ENCODE measurements at places on chromosomes 11 and 22.

GRCh38 chr22:24948356-24949202, 2.1 kb upstream of the LHFPL7 start:
- DNase-seq, result no peak
- peaks cover 2% of the 10 kb centered on the region for H3K4me1 ChIP-seq
- H3K36me3 ChIP-seq, result no peaks in the 10 kb centered on the region
- H3K27me3 ChIP-seq, result peaks cover 3% of the 10 kb centered on the region

DNA sequence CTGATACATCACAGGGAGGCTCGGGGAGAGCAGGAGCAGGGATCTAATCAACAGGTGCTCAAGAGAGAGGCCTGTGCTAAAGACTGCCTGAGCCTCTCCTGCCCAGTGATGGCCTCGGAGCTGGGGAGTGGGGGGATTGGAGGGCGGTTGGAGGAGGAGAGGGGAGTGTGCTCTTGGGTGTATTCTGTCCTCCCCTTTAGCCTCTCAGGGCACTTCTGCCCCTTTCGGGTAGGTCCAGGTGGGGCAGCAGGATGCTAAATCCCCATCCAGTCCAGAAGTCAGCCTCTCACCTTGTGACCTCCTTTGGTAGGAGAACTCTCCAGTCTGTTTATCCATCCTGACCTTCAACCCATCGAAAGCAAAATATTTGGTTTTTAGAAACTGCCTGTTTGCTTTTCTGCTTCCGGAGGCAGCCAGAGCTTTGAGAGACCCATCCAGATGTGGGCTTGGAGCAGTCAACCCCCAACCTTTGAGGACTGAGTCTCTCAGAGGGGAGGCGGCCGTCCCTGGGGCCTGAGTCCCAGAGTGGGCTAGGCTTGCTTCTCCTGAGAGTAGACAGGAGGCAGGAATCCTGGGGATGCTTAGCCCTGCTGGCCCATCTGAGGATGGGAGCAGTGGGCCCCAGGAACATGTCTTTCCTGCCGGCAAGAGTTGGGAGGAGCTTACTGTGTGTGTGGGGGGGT, 105.2 kb upstream of the SYT13 start:
- H3K4me3 ChIP-seq, result no peak overlapping the region
- DNase-seq, result no peak
- no peak overlapping the region for H3K27ac ChIP-seq
- no peaks in the 10 kb centered on the region for H3K36me3 ChIP-seq
- H3K27me3 ChIP-seq, result no peaks in the 10 kb centered on the region

GRCh38 chr11:106644824-106645223, 373.5 kb downstream of the GUCY1A2 start:
- no peak overlapping the region for H3K27ac ChIP-seq
- H3K27me3 ChIP-seq, result no peaks in the 10 kb centered on the region
- H3K4me3 ChIP-seq, result no peak overlapping the region

- H3K4me1 ChIP-seq, result peaks cover 15% of the 10 kb centered on the region
- no peaks in the 10 kb centered on the region for H3K27me3 ChIP-seq
- H3K27ac ChIP-seq, result peak overlapping the region; percentile 99
- no peaks in the 10 kb centered on the region for H3K36me3 ChIP-seq
- DNase-seq, result no peak
- H3K4me3 ChIP-seq, result peak overlapping the region; percentile 95
These were observed 822 bp upstream of the COMT start for GRCh38 chr22:19940536-19941364.

DNA sequence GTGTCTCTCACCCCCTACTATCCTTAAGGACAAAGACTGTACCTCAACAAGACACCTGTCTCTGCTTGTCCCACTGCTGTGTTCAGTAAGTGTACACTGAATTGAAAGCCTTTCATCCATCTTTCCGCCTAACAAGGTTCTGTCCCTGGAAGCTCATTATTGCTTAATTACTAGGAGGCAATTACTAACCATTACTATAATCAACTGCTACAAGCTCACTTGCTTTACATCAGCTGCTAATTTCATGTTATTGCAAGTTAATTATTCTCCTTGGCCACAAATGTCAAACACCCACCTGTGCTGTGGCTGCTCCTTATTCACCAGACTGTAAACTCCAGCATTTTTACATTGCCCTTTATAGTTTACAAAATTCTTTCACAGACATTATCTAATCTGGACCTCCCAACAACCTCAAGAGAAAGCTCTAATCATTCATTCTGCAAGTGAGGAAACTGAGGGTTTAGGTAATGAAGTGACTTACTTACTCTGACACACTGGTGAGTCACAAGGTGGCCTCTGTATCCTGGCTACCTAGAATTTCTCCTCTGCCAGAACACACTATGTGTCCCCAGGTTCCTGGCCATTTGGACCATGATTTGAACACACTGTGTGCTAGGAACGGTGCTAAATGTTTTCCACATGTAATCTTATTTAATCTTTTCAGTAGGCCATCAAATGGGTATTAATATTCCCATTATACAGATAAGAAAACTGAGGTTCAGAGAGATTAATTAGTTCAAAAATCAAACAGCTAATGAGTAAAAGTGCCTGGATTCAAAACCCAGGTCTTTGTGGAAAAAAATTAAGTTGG, 66.7 kb downstream of the RAB30 start:
- DNase-seq, result peak; percentile 54
- H3K4me3 ChIP-seq, result no peak overlapping the region
- no peaks in the 10 kb centered on the region for H3K36me3 ChIP-seq
- H3K4me1 ChIP-seq, result peaks cover 10% of the 10 kb centered on the region

DNA sequence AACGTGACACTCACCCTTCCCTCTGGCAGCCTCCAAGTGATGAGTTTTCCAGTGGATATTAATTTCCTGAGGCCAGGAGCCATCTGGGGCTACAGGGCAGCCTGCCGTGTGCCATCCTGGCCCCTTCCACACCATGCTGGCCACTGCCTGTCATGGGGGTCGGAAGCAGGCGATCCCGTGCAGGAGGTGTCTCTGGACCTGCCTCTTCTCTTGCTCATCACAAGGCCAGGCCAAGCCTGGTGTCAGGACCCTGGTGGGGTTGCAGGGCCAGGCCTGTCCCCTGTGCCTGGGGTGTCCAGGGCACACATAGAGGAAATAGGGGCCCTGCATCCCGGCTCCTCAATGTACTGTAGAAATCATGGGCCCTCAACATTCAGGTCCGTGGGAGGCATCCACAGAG, 3.6 kb downstream of the KRTAP5-3 start:
- no peak overlapping the region for H3K4me3 ChIP-seq
- DNase-seq, result no peak
- no peaks in the 10 kb centered on the region for H3K27me3 ChIP-seq
- no peak overlapping the region for H3K27ac ChIP-seq
- H3K4me1 ChIP-seq, result no peaks in the 10 kb centered on the region

DNA sequence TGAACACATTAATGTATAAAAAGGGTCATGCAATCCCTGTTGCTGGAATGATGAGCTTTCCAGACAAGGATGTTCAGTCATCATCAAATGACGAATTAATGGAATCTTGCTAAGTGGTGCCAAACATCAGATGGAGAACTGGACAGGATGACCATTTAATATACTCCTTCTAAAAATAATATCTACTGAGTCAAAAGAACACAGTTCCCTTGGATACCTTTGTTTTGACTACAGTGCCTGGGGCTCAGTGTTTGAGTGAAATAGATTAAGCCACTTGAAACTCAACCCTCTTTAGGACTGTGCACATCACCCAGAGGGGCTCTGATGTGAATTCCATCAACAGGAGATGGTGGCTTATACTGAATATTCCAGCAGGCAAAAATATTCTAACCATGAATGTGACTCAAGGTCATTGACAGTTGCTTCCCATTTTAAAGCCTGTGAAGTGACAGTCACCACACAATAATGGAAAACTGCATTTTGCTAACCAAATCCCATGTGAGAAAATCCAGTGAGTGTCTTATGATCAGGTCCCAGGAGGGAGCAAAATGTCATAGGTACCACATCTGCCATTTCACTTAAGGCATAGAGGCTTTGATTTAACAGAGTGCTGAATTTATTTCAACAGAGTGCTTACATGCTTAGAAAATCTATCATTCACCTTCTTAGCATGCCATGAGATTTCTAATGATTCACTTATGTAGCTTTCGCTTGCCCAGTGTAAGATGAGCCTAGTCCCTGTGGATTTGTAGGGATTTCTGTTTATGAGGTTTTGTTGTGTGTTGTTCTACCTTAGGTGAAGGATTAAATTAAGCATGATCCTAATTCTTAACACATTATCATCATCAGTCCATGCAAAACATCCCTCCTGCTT, 41.3 kb upstream of the SLN start:
- no peaks in the 10 kb centered on the region for H3K36me3 ChIP-seq
- no peaks in the 10 kb centered on the region for H3K4me1 ChIP-seq
- no peak for DNase-seq

GRCh38 chr22:46528121-46528610, 9.3 kb downstream of the CELSR1 start:
- H3K27me3 ChIP-seq, result no peaks in the 10 kb centered on the region
- no peak overlapping the region for H3K4me3 ChIP-seq
- H3K36me3 ChIP-seq, result no peaks in the 10 kb centered on the region
- peak; percentile 91 for DNase-seq
- H3K4me1 ChIP-seq, result no peaks in the 10 kb centered on the region

GRCh38 chr11:12287009-12287373, 90.4 kb upstream of the PARVA start:
- no peaks in the 10 kb centered on the region for H3K36me3 ChIP-seq
- no peaks in the 10 kb centered on the region for H3K27me3 ChIP-seq
- peaks cover 50% of the 10 kb centered on the region for H3K4me1 ChIP-seq
- H3K4me3 ChIP-seq, result peak overlapping the region; percentile 30
- DNase-seq, result peak; percentile 94

DNA sequence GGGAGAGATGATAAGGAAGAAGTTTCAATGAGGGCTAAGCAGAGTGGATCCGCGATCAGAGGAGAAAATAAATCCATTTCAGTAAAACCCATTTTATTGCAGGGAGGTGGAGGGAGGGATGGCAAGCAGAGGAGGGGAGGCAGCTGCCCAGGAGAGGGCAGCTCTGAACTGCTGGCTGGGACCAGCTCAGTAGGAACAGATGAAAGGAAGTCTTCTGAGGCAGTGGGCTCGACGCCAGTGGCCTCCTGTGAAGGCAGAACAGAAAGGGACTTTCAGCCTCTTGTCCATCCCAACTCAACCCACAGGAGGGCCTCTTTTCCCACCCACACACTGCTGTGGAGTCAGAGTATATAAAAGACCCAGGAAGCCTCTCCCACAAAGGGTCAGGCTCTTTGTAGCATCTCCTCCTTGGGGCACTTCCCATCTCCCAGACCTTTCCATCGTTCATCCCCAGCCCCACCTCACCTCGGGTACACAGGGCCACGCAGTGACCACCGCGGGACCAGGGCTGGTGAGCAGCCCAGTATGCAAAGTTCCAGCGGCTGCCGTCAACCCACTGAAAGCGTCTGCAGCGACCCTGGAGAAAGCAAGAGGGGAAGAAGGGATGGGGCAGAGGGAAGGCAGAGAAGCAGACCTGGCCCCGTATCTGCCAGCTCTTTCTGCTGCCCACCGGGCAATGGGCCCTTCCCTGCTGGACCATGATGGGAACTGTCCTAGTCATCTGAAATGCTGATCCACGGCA, 3.0 kb downstream of the PRG2 start:
- H3K4me1 ChIP-seq, result no peaks in the 10 kb centered on the region
- DNase-seq, result peak; percentile 11
- peaks cover 16% of the 10 kb centered on the region for H3K27me3 ChIP-seq
- H3K4me3 ChIP-seq, result no peak overlapping the region
- no peaks in the 10 kb centered on the region for H3K36me3 ChIP-seq
- H3K27ac ChIP-seq, result no peak overlapping the region

- H3K27ac ChIP-seq, result no peak overlapping the region
- H3K4me1 ChIP-seq, result no peaks in the 10 kb centered on the region
- H3K4me3 ChIP-seq, result no peak overlapping the region
These were observed 17.8 kb downstream of the CHORDC1 start for GRCh38 chr11:90204832-90205646.

DNA sequence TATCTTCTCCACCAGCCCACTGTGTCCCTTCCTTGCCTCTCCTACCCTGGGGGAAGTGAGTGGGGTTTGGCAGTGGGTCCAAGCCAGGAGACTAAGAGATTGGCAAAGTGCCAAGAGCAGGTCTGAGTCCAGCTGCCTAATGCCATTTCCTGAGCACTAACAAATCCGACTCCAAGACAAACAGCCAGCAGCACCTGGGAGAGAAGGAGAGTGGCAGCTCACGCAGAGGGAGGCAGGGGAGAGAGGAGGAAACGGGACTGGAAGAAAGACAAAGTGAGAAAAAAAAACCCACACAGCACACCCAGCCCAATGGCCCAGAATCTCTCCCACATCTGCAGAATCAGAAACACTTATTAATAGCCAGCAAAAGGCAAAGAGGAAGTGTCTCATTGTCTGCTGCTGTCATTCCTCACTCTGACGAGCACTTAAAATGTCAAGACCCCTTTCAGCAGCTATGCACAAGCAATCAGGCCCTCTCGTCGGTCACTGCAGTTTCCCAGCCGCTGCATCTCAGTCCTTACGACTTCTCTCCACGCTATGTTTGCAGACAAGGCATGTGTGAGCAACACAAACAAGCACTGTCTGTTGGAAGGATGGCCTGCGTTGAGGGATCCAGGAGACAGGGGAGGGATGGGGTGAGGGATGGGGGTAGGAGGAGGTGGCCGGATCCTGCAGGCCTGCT, 558.4 kb upstream of the CADM1 start:
- no peak overlapping the region for H3K27ac ChIP-seq
- no peaks in the 10 kb centered on the region for H3K4me1 ChIP-seq
- no peaks in the 10 kb centered on the region for H3K36me3 ChIP-seq
- H3K27me3 ChIP-seq, result no peaks in the 10 kb centered on the region

GRCh38 chr11:27361649-27362431, 1.2 kb downstream of the CCDC34 start:
- no peaks in the 10 kb centered on the region for H3K27me3 ChIP-seq
- no peak for DNase-seq
- H3K36me3 ChIP-seq, result no peaks in the 10 kb centered on the region
- no peak overlapping the region for H3K27ac ChIP-seq
- H3K4me1 ChIP-seq, result peaks cover 4% of the 10 kb centered on the region

DNA sequence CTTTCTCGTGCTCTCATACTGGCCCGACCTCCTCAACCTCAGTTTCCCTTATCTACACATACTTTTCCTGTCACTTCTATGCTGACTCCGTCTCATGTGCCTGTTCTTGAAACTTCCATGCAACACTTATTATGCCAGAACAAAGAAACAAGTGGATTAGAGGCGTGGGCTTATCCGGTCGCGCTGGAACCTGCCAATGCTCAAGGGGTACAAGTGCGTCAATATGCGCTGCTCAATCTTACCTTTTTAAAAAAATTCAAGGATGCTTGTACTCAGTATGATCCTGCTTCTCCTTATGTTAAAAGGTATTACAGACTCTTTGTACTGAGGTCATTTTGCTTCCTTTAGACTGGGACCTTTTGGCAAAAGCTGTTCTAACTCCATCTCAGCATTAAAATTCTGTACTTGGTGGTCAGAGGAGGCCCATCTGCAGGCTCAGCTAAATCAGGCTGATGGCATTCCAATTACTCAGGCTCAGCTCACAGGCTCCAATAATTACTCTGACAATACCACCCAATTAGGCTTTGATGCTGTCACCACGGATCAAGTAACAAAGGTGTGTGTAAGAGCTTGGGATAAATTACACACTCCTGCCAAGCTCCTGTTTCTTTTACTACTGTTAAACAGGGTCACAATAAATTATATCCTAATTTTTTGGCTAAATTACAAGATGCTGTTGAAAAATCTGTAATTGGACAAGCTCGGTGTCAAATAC, 26.3 kb upstream of the ALDH3B2 start:
- peaks cover 3% of the 10 kb centered on the region for H3K27me3 ChIP-seq
- no peak for DNase-seq
- H3K4me1 ChIP-seq, result no peaks in the 10 kb centered on the region
- no peaks in the 10 kb centered on the region for H3K36me3 ChIP-seq
- H3K27ac ChIP-seq, result no peak overlapping the region
- no peak overlapping the region for H3K4me3 ChIP-seq
